Fibroblast of skin of left quadriceps (primary cell): ENCODE measurements at places on chromosomes 2 and 18.

DNA sequence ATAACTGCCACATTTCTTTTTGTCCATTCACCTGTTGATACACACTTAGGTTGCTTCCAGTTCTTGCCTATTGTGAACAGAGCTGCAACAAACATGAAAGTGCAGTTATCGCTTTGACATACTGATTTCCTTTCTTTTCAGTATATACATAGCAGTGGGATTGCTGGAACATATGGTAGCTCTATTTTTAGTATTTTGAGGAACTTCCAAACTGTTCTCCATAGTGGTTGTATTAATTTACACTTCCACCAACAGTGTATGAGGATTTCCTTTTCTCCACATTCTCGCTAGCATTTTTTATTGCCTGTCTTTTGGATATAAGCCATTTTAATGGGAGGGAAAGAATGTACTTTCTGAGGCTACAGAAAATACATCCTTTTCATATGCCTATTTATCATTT is 167.4 kb downstream of the GULP1 start:
- DNase-seq, result peak; percentile 6

- no peak for DNase-seq
Observed at GRCh38 chr18:73901566-73901965, 246.1 kb downstream of the FBXO15 start.

DNA sequence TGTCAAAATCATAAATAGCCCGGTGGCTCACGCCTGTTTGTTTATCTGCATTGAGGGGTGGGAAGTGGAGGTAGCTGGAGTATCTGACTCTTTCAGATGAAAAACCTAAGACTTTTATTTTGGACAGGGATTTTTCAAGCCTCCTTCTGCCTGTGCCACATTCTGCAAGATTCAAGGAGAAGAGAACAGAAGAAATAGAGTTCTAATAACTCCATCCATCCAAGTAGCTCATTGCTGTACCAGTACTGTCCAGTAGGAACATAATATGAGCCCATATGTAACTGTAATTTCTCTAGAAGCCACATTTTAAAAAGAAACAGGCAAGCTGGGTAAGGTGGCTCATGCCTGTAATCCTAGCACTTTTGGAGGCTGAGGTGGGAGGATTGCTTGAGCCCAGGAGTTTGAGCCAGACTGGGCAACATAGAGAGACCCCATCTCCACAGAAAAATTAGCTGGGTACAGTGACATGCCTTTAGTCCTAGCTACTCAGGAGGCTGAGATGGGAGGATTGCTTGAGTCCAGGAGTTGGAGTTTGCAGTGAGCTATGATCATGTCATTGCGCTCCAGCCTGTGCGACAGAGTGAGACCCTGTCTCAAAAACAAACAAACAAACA is 35.4 kb upstream of the NT5DC4 start:
- no peak for DNase-seq

- DNase-seq, result no peak
Observed at GRCh38 chr2:40465-40864, 5.8 kb downstream of the FAM110C start.

DNA sequence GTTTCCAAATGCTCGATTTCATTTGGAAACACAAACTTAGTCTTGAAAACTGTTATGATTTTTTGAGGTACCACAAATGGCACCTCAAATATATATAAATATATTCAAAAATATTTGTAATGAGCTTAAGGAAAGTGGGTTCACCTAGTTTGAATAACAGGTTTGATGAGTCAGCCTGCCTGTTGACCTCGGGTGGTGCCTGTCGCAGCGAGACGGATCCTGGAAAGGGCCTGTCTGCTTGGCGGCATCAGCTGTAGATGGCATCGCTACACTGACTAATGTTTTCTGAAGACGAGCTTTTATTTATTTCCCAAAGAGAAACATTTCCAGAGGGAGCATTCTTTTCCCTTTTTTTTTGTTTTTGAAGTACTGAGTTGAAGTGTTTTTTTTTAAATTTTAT is 6.9 kb downstream of the ALLC start:
- no peak for DNase-seq

DNA sequence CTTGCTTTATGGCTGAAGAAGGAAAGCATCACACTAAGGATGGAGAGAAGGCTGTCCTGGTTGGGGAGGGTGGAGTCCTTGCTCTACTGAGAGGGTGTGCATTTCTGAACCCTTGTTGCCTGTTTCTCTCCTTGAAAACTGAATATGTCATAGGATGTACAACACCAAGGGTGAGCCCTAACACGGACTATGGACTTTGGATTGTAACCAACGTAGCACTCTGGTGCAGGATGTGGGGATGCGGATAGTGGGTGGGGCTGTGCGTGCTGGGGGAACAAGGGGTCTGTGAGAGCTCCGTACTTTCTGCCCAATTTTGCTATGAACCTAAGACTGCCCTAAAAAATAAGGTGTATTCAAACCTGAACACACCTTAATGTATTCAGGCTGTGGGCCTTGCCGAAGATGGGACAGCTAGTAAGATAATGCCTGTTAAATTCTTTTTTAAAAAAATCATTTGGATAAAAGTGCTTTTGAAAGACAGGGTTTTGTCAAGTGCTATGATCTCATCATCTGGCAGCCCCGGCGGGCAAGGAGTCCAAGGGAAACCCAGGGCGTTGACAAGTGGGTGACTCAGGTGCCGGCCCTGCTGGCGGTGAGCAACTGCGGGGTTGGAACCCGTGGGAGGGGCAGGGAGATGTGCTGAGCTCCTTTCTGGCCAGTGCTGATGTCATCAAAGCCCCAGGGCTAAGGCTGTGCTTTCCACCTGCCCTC is 54.0 kb downstream of the GATA6 start:
- peak; percentile 36 for DNase-seq

DNA sequence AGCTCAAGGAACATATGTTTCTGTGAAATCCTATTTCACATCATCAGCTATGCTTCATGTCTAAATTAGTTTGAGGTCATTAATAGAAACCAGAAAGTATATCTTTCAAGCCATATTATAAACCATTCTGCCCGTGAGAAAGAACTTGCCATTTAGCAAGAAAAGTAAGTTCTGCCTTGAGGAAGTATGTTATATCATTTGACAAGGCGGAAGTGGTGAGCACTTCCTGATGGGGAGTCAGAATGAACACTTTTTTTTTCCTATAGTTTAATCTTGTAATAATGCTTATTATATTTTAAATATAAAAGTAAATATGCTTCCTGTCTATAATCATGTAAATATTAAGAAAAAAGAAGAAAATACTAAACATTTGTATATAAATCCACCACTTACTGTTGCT is 39.3 kb upstream of the NRXN1 start:
- DNase-seq, result no peak

DNA sequence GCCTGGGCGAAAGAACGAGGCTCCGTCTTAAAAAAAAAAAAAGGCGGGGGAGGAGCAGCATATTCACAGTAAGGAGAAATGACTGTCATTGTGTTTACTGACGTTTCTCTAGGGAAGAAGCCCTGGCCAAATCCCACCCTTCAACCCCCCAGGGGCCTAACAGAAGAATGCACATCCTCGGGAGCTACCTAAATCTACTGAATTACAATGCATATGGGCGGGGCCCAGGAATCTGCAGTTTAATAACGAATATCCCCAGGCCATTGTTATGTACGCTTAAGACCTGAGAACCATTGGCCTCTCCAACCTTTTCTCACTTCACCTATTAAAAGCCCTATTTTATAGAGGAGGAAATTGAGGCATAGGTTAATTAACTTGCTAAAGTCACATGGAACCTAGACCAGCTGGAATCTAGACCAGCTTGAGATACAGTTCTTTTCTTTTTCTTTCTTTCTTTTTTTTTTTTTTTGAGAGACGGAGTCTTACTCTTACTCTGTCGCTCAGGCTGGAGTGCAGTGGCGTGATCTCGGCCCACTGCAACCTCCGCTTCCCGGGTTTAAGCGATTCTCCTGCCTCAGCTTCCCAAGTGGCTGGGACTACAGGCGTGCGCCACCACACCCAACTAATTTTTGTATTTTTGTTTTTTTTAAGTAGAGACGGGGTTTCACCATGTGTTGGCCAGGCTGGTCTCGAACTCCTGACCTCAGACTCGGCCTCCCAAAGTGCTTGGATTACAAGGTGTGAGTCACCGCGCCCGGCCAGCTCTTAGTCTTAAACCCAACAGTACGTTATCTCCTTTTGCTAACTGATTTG is 708 bp upstream of the RIF1 start:
- DNase-seq, result no peak

DNA sequence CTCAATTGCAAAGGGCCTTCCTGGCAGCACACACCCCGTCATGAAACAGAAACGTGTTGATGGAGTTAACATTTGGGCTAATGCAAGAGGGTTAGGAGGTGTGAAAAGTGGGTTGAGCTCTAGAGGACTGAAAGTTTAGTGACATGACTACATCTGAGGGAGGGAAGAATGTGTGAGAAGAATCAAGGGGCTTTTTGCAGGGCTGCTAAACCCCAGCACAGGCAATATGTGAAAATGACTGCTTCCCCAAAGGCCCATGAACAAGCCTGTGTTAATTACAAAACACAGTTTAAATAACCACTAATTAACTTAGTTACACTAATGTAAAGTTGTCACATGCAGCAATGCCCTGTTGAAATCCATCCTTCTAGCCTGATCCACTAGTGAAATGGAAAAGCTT is 63.4 kb upstream of the PEX13 start:
- no peak for DNase-seq

DNA sequence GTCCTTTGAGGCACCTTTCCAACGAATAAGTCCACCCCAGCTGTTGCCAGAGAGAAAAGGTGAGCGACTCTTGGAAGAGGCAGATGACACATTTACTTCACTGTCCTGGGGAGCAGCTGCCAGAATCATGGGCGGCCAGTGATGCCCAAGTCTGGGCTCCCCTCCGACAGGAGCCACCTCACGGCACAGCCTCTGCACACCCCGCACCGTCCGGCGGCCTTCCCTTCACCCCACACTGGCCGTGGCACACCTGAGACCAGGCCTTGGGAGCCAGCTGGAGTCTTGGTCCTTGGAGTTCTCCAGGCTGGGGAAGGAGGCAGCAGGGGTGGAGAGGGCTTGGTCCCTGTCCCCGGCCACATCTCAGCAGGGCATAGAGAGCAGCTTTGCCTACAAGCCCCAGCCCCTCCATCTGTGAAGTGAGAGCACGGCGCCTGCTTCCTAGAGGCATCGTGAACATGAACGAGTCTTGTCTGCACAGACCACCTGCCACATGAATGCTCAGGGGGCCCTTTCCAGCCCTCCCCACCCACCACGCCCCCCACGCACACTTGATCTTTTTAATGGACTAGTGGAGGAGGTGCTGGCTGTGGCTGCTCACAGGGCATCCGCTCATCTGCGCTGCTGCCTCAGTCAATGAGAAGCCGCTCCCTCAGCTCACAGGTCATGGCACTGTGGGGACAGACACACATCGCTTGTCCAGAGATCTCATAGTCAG is 400.2 kb upstream of the MYT1L start:
- no peak for DNase-seq
